ENCODE measurements at places on chromosomes 3 and 15. TPM values are rescaled to one million over a fixed set of nuclear protein-coding genes. Genes with fewer than 3 reads are reported as not detected.

GRCh38 chr15:86802244-86802643, 722.6 kb downstream of the AGBL1 start:
- no peak for DNase-seq

DNA sequence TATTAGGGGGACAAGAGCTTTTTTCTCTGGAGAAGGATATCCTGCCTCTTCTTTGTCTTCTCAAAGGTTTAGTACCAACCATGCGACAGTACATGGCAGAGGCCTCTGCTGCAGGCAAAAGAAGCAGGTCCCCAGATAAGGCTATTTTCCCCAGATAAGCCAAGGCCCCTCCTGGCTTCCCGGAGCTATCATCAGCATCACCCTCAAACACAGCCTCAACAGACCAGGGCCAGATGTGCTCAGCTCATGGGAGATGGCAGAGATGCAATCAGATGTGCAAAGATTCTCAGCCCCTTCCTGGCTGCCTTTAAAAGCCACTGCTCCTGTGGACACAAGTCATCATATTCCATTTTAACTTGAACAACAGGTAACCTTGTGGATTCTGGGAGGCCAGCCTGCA, 49.0 kb downstream of the NTRK3 start:
- DNase-seq = no peak

- no peak for DNase-seq
These were observed 96.8 kb downstream of the SLMAP start for GRCh38 chr3:57852896-57853295.

Gene SAMMSON
- total RNA-seq = not detected

Gene HHLA2
- not detected for total RNA-seq

Data from PC-9 (cell line).